Urothelium cell line (cell line): ENCODE measurements at places on chromosomes 5 and 9.

- no peak for DNase-seq
These were observed 2.3 kb downstream of the BRD3OS start for GRCh38 chr9:134027561-134027960.

DNA sequence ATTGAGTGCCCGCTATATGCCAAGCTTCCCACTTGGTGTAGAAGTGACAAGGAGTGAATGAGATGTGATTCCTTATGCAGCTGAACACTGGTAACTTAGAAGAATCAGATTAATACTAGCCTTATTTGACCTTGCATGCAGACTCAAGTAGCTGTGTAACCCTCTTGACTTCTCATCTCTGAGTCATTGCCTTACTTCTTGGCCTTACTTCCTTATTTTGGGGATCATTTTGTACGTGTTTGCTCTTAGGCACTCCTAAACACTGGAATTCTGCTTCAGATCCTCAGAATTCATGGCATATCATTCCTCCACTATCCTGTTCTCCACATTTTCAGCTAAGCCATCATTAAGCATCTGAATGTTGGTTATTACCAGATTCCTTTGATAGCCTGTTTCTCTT lies 948.9 kb upstream of the ARRDC3 start:
- DNase-seq, result no peak

- no peak for DNase-seq
These were observed 21.1 kb downstream of the LIFR start for GRCh38 chr5:38535248-38535750.

DNA sequence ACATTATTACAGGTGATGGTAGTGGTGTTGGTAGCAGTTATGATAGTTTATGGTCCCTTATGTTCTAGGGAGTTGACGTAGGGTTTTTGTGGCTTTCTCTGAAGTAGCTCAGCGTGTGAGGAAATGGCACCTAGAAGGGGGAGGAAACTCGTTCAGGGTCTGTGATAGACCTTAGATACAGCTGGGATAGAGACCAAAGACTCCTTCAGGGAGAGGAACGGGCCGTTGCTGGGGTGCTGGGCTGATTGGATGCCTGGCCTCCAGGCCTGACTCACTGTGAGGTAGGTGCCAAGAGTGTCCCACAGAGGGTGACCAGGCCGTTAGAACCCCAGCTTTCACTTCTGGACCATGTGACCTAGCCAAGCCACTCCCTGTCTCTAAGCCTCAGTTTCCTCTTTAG lies 96.6 kb downstream of the DAB2IP start:
- no peak for DNase-seq

DNA sequence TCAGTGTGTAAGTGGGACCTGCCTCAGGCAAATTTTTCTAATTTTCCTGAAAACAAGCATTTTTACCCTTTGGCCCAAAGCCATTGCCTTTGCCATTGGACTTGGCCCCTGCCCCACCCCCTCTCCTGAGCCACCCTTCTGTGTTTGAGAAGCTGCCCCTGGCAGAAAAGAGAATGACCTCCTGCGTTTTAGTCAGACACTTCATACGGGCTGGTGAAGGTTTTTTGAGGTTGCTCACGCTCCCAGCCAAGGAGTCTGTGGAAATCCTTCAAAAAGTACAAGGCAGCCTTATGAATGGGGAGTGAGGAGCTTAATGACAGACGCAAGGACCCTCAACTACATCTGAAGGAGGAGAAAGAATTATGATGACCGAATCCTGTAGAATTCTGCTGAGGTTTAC lies 308.9 kb downstream of the SLIT3 start:
- DNase-seq, result no peak

- DNase-seq, result no peak
These were observed 15.3 kb downstream of the MAP1B start for GRCh38 chr5:72122602-72123001.

- no peak for DNase-seq
These were observed 2.0 kb upstream of the CEP72 start for GRCh38 chr5:610011-610743.

DNA sequence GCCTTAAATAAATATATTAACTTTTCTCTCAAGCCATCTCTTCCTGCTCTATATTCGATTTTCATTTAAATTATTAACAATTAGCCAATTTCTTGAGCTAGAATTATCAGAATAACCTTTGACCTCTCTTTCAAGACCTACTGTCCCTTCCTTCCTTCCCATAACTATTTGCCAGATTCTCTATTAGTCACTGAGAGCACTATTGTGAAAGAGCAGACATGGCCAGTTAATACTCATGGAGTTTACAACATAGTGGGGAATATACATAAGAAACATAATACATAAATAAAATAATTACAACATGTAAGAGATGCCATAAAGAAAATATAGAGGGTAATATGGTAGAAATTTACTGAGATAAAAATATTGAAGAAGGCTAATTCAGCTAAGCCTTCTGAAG lies 72.1 kb upstream of the CHD1 start:
- no peak for DNase-seq

DNA sequence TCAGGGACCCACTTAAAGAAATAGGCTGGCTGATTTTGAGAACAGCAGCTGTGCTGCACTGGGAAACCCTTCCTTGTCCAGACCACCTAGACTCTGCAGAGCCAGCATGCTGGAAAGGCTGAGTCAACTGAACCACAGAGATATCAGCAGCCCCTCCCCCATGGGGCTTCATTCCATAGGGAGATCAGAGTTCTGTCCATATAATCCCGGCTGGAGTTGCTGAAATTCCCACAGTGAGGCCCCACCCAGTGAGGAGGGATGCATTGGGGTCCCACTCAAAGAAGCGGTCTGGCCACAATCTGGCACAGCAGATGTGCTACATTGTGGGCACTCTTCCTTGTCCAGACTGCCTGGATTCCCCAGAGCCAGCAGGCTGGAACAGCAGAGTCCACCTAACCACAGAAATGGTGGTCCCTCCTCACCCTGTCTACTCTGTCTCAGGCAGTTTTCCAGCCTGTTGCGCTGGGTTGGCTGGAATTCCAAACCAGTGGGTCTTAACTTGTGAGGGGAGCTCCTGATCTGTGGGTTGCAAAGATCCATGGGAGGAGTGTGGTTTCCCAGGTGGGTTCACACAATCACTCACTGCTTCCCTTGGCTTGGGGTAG lies 127.1 kb downstream of the RNF180 start:
- DNase-seq, result no peak

DNA sequence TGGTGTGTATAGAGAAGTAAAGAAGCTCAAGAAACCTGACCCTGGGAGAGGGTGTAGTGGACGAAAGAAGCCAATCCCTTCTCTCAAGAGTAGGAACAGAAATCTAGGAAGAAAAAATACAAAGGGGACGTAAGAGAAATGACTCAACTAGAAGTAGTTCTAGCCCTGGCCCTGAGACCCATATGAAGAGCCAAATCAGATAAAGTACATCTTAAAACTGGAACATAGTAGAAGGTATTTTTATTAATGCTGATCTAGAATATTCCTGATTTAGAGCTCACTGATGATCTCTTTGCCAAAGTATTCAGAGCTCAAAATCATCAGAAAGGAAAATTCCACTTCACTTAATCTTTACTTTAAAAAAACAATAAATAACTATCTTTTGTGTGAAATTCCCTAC lies 184.8 kb downstream of the MLLT3 start:
- no peak for DNase-seq

GRCh38 chr5:16673241-16674201 lies 56.7 kb upstream of the RETREG1 start:
- DNase-seq, result no peak

GRCh38 chr9:121631978-121632418 lies 19.4 kb upstream of the DAB2IP start:
- no peak for DNase-seq

DNA sequence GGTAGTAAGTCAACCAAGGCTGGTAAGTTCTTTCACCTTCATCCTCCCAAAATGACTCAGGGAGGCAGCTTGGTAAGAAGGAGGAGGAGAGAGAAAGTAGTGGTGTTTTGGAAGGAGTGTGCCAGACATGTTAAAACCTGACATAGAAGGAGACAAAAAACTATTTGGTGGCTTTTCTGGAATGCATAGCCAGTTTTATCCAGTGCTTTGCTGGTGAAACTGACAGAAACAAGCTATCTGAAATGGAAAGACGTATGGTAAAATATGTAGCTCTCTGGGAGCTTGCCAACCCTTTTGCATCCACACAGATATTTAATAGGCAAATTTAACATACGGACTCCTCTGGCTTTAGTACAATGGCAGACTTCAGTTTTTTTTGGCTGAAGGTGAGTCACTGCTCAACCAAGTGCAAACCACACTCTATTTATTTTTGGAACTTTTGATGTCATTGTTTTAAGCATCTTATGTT lies 45.4 kb downstream of the RAB14 start:
- peak; percentile 51 for DNase-seq
